ENCODE measurements at places on chromosomes 16 and 17.

DNA sequence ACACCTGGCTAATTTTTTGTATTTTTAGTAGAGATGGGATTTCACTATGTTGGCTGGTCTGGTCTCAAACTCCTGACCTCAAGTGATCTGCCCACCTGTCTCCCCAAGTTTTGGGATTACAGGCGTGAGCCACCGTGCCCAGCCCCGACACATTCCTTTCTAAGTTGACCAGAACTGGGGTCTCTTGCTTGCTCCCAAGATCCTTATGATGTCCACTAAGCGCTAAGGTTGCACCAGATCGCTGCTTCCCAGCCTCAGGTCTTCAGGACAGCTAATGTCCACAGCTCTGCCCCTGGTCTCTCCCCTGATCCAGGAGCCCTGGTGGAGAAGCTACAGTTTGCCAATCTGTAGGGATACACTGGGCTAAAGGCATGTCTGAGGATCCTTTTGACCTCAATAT is 29.5 kb downstream of the NSMCE1 start:
- DNase-seq = no peak

DNA sequence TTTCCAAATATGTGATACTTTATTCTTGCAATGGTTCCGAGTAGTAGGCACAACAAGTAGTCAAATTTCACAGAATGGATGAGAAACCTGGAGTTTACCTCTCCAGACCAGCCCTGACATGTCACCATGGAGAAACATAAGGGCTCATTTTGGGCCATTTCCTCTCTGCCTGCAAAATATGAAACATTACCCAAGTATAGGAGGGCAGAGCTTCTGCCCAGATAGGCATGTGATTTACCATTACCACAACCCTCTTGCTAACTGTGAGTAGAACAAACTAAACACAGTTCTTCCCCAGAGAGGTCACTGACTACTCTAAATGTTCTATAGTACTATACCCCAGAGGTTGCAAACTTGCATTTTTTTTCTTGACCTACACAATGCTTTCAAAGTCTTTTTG is 15.7 kb upstream of the KPNB1 start:
- no peak for DNase-seq

DNA sequence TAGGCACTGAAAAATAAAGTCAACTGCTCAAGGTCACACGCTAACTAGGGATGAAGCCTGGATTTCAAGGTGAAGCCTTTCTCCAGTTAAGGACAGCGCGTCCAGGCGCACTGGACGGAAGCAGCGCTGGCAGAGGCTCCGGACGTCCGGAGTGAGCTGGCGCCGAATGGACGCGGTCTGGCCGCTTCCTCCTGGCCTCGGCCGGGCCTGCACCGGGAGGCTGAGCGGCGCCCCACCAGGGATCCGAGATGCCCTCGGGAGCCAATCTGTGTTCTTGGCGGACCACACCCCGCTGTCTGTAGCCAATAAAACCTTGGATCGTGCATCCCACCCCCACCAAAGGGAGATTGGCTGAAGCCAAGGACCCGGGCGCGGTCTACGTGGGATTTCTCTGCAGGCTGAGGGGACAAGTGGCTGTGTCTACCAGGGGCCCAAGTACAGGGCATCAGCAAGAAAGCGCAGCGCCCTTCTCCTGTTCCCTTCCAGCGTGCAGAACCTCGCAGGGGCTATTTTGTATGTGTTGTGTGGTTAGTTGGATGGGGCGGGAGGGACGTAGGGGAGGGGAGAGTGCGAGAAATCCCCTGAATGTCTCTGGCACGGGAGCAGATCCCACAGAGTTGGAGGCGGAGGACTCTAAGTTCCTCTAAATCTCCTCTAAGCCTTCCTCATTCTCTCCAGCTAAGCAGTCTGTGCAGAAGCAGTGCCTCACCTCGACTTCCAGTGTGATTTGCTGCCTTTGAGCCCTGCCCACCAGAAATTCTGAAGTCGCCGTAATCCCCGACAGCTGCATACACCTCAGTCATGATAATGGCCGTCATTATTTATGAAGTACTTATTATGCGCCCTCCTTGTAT is 2.5 kb upstream of the AKAP10 start:
- DNase-seq = no peak

DNA sequence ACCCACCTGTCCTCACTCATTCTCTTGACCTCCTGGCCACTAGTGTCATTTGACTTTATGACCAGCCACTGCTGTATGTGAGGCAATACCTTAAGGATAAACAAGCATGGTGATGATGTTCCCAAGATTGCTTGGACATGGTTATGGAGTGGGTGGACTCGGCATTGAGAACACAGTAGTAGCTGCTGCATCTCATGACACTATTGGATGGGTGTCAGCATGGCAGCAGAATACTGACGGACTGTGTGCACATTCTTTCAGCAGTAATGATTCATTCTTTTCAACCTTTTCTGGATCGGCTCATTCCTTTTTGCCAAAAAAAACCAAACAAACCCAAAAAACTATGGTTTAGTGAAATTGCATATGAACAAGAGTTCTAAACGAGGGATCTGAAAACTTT is 13.5 kb downstream of the SPECC1 start:
- no peak for DNase-seq

GRCh38 chr17:75753514-75754377 is 11.2 kb downstream of the GALK1 start:
- peak; percentile 96 for DNase-seq

DNA sequence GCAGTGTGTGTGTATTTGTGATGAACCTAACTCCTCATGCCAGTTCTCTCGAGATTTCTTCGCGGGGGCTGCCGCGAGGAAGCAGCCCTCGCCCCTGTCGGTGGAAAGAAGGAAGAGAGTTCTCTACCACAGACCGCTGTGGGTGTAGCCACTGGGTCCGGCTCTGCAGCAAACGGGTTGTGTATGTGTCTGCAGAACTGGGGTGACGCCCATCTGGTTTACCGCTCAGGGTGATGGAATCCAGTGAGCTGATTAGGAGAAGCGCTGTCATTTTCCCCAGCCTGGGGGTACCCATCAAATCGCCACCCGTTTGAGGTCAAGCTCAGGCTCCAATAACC is 7.7 kb downstream of the CORO6 start:
- peak; percentile 62 for DNase-seq

DNA sequence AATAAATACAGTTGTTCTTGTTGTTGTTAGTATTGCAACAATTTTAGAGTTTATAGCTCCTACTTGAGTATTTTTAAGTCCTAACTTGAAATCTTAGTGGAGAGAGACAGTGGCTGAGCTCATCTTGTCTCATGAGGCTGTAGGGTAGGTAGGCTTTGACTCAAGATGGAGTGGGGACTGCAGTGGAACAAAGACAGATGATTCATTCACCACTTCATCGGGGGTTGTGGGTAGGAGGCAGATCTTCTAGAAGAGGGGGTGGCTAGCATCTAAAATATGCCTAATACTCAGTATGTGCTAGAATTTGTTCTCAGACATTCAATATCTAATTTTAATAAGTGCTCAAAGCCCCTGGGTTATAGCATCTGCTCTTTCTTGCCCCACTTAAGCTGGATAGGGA is 13.1 kb upstream of the MMD start:
- no peak for DNase-seq

GRCh38 chr16:27383556-27384243 is 18.3 kb upstream of the IL21R start:
- no peak for DNase-seq

DNA sequence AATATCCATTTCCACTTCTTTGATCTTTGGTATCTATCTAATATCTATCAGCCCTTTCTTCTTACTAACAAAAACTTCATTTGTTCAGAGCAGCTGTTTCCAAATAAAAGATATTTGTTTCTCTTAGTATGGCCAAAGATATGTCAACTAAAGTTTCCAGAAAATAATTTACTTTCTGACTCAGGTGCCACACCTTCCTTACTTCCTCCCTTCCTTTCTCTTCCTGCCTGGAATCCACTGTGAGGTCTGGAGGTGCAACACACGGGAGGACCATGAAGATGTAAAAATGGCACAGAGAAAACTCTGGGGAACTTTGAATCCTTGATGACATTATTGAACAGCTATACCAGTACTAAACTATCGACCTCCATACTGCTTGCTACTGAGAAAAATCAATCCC is 14.0 kb downstream of the MED13 start:
- no peak for DNase-seq

- no peak for DNase-seq
Measured at GRCh38 chr17:48727415-48728175, 955 bp downstream of the HOXB13 start.

DNA sequence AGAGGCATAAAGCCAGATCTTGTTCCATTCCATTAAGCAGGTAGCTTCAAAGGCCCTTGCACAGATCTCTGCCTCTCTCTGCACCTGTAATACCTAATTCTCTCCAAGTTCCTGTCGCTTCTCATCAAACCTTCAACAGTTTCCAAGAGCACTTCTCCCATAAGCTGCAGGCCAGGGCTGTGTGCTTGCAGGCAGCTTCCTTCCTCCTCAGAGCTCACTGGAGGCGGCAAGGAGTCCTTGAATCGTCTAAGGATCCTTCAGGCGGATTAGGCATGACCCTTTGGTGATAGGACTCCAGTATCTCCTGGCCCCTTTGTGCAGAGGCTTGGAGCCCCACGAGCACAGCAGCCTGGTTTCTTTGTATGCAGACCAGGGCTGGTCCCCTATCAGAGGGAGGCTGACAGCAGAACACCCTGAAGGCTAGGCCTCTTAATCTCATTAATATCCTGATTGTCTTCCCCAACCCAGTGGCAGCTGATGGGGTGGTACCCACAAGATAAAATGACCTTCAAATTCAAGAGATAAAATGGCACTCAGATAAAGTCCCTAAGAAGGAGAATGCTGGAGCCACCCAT is 19.8 kb downstream of the HNF1B start:
- DNase-seq = no peak

DNA sequence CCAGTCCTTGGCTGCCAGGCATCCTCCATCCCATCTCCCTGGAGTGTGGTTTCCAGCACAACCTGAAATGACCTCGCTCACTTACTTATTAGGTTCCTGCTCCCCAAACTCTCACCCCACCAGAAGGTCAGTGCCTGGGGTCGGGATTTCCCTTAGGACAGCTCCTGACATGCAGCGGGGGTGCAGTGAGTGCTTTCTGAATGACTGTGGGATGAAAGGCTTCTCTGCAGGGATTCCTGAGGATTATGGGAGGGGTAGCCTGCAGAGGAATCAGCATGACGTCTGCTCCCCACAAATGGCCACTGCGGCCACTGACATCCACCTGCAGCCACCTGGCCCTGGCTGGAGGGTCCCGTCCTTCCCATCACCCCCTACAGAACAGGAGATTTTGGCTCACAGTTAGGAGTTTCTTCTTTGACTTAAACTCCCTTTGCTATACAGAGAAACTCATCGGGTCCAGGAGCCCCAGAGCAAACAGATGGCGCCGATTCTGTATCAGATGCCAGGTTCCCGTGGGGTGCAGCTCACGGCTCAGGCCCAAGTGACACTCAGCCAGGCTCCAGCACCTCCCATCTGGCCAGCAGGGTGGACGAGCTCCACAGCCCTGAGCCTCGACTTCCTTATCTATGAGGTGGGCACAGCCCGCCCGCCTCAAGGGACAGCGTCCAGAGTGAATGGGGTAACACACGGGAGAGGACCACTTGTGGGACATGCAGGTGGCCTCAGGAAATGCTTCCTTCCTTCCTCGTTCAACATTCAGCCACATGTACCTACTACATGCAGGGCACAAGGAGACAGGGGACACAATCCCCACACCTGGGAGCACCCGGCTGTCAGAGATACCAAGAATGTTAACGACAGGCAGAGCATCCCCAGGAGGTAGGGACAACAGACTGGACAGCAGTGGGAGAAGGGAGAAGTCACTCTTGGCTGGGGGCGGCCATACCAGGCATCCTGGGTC is 69.8 kb downstream of the RMI2 start:
- no peak for DNase-seq

GRCh38 chr17:11921296-11921695 is 76.0 kb downstream of the ZNF18 start:
- DNase-seq = no peak

GRCh38 chr16:9647981-9648701 is 534.1 kb downstream of the GRIN2A start:
- peak; percentile 26 for DNase-seq

DNA sequence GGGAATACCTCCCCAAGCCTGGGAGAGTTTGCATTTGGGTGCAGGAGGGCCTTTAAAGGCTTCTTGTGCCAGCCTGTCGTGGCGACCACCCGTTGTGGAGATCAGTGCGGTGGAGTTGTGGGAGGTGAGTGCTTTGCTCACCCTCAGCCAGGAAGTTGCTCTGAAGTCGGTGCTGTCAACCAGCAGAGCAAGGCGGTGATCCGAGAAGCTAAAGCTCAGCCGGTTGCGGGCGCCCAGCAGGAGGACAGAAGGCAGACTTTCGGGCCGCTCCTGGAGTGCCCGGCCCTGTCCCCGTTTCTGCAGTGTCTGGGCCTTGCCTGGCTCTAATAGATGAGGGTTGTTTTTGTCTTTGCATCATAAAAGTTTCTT is 1.4 kb downstream of the UBE2I start:
- DNase-seq = no peak

DNA sequence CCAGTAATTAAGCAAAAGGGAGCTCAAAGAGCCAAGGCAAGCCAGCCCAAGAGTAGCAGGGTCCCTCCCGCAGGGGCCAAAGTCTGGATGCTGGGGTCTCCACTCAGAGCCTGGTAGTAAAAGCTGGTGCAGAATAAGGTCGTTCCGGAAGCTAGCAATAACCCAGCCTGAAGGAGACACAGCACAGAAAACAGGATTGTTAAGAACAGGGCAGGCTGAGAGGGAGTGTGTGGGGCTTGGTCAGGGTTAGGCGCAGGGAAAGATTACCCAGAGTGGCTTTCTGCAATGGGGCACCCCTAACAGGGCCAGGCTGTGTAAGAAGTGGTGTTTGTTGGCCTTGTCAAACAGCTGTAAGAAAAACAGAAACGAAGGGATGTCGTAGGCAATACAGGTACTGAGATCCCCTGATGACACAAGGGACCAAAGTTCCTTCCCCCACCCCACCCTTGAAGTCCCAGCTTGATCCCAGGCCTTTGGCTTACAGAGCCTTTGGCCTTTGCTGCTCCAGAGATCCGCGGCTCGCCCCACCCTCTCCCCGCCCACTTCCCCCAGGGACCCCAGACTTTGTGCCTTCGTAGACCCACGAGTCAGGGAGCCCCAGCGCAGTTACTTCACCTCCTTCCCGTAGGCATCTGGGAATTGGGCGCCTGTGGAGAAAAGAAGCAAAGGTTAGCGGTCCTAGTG is 712 bp downstream of the TMEM256 start:
- no peak for DNase-seq

GRCh38 chr17:58378733-58379510 is 26.9 kb upstream of the SUPT4H1 start:
- no peak for DNase-seq

DNA sequence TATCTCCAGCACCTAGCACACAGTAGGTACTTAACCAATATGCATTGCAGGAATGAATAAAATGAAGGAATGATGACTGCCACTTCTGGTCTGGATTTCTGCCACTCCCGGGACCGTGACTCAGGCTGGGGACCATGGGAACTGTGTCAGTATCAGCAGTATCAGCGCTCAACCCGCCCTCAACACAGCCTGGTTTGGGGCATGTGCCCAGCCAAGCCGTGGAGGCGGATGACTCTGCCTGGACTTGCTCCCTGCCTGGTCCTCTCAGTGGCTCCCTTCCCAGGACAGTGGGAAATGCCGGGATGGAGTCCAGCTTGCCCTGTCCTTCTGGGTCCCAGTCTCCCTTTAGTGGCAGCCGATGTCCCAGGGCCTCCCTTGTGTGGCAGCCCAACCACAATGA is 55.1 kb downstream of the SRCIN1 start:
- no peak for DNase-seq

GRCh38 chr17:40331743-40332641 is 23.0 kb downstream of the RARA start:
- no peak for DNase-seq

GRCh38 chr16:48498769-48499631 is 111.0 kb downstream of the N4BP1 start:
- no peak for DNase-seq

- DNase-seq = no peak
Measured at GRCh38 chr16:86833136-86833535, 254.8 kb downstream of the FOXL1 start.

Data from GM20000 (cell line).